ENCODE measurements at places on chromosomes 5 and 9.

GRCh38 chr9:136645903-136646754, 16.6 kb upstream of the EGFL7 start:
- DNase-seq, result no peak

- DNase-seq, result no peak
Observed at GRCh38 chr9:136572003-136572827, 26.4 kb upstream of the NOTCH1 start.

DNA sequence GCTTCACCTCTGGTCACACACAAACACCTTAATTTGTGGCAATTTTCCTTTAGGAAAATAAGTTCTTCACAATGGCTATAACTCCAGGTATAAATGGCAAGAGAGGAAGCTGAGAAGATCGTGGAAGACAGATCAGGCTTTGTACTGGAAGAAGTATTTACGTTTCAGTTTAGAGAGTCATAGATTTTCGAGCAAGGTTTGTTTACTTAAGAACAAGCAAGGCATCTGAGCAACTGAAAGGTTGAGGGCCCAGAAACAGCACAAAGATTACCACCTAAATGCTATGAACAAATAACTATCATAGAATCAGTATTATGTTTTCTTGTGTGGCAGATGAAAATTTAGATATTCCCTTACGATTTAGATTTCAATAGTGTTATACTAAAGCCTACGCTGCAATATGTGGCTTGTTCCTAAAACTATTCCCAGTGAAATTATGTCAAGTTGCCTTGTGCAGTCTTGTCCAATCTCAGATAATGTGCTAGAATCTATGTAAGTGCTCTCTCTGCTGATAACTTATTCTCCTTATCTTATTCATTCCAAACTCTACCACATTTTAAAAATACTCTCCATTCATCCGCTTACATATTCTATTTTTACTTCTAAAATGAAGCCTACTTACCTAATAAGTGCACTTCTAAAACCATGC, 6.7 kb downstream of the SLCO4C1 start:
- DNase-seq, result no peak

GRCh38 chr5:35031276-35031675, 16.5 kb downstream of the AGXT2 start:
- DNase-seq, result no peak

DNA sequence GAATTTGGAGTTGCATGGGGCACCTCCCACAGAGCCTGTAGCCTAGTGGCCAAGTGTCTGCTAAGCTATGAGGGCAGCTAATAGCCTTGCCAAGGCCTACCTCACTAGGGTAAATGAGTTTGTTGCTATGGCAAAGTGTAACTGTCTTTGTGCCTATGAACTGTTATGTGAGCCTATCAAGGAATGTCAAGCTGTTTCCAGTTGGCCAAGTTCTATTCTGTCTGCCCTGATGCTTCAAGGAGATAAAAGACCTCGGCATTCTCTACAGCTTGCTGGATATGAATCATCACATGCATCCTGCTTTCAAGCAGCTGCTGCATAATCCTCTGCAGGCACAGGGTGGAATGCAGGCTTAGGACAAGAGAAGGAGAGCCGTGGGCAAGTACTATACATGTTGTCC, 69.8 kb upstream of the CCDC112 start:
- no peak for DNase-seq

DNA sequence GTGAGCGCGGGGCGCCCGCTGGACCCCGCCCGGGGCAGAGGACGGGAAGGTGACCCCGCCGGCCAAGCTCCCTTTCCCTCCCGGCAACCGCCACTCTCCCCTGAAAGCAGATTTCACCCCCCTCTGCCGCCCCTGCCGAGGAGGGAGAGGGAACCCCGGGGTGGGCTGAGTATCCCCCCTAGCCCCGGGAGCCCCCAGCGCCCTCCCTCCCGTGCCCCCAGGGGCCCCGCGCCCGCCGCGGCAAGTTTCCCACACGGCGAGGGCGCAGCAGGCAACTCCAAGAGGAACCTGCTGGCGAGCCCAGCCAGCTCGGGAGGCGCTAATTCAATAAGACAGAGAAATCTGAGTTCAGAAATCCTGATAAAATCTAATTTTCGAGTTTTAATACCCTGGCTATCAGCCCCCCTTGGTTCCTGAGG, 1.6 kb downstream of the NTNG2 start:
- DNase-seq, result no peak

GRCh38 chr9:6915635-6916034, 157.9 kb downstream of the KDM4C start:
- DNase-seq, result no peak

GRCh38 chr9:124450931-124451661, 845 bp downstream of the ADGRD2 start:
- DNase-seq, result no peak

DNA sequence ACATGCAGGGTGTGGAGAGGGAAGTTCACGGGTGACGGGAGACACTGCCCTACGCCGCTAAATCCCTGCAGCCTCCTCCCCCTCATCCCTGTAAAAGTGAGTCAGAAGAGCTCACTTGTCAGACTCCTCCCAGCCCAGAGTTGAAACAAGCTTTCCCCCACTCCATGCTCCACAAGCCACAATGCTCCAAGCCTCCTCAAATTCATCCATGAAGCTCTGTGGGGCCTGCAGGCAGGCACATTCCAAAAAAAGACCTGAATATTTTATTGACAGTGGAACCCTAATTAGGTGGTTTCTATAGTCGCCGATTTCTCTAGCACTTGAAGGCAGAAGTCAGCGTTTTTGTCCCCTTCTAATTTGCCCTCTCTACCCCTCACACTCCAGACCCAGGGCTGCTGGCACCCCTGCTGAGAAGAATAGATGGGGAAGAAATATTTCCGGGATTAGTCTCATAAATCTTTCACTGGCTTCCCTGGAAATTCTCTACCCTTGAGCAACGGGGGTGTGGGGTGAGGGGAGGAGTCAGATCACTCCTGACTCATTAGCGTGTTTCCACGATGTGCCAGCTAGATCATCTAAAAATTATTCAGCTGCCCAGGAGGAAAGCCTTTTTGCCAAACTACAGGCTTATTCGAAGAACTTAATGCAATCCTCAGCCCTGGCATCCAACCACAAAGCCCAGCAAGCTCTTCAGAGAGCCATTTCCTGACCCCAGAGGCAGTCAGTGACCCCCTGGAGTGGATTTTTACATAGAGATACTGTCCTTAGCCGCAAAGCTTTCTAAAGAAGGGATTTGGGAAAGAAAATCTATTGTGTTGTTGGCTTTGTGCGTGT, 97.1 kb downstream of the ENC1 start:
- no peak for DNase-seq

GRCh38 chr5:83711982-83712601, 8.6 kb downstream of the HAPLN1 start:
- DNase-seq, result peak; percentile 74

- DNase-seq, result no peak
Observed at GRCh38 chr9:119701651-119702050, 332.4 kb upstream of the BRINP1 start.

GRCh38 chr5:150372639-150373038, 15.1 kb downstream of the TCOF1 start:
- no peak for DNase-seq

- no peak for DNase-seq
Observed at GRCh38 chr5:147733075-147733474, 49.5 kb downstream of the JAKMIP2 start.

DNA sequence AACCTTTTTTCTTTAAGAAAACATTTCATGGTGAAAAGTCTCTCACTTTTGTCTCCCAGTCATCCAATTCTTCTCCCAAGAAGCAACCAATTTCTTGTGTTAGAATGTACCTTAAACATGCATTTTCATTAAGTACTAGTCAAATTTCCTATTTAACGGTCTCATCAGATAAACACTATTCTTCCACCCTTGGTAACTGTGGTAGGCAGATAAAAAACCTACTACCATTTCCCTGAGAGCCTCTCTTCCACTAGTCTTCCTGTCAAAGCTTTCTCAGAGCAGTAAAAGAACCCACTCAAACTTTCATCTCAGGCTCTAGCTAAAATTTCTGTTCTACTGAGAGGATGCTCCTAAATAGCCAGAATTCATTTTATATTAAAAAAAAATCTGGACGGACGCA, 10.9 kb downstream of the GNE start:
- no peak for DNase-seq

DNA sequence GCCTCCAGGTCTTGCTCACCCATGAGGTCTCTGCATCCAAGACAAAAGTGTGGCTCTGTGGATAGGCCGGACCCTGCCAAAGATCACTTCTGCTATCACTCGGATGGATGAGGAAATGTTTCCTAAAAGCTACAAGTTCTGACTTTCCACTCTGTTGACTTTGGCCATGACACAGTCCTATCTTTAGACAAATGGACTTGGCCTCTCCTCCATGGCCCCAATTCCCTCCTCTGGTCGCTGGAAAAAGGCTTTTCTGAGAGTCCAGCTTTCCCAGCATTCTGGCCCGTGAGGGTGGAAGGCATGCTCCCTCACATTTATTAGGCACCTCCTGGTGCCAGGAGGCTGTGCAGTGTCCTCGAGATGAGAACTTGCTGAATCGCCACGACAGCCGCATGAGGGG, 83.1 kb downstream of the COL27A1 start:
- no peak for DNase-seq

DNA sequence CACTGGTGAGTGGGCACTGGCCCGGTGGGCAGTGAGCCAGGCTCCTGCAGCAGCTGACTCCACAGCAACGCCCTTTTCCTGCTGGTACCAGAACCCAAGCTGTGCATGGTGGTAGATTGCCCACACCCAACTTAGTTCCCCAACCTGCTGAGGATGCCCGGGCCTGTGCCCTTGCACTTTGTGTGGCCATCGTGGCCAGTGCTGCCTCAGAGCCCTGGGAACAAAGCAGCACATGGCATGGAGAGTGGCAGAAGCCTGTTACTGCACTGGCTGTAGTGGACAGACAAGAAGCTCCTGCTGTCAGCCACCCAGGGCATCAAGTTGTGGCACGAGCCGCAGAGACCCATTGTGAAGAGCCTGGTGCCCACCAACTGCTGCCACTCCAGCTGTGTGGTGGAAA, 612.9 kb downstream of the DNAH5 start:
- no peak for DNase-seq

DNA sequence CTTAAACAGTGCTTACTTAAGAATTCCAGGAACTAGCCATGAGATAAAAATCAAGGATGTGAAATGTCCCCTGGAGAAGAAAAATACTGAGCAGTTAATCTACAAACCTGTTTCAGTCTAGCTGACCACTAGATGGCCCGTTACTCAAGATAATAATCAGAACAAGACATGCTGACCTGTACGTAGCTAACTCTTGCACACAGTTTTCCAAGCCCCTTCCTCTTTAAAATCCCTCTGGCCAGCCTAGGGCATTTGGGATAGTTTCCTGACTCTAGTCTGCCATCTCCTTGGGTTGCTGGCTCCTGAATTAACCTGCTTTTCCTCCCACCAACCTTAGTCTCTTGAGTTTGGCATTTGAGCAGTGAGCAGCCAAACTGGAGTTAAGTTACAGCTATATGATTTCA, 59.2 kb upstream of the TRAF1 start:
- DNase-seq, result peak; percentile 51

DNA sequence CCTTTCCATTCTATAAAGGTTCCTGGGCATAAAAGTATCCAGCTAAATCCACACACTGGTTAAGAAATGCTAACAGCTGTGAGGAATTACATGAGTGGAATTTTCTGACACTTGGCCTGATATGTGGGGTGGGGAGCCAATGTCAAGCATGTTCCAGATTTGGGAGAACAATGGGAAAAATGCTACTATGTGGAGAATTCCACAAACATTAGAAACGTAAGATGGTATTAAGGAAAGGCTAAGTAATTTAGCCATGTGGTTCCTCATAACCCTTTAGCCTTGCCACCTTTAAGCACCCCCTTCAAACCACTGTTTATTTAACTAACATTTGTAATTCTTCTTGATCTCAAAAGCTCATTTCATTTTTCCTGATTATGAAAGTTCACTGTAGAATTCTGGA, 149.2 kb downstream of the GNA14 start:
- no peak for DNase-seq

DNA sequence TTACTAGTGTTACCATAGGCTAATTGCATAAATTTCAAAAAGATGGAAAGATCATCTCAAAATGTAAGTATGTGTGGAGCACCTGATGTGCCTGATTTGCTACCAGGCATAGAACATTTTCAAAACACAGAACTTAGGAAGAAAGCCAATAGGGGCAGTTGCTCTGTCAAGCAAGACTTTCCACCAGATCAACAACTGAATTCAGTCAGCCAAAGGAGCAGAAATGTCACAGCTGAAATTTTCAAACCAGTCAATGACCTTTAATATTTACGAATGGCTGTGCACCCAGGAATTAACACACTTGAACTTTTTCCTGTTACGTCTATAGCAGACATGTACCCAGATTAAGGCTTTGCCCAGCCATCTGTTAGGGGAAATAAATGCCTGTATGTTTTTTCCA, 452.8 kb upstream of the PTGER4 start:
- DNase-seq, result no peak

- no peak for DNase-seq
Observed at GRCh38 chr5:172183881-172184280, 4.1 kb downstream of the STK10 start.

DNA sequence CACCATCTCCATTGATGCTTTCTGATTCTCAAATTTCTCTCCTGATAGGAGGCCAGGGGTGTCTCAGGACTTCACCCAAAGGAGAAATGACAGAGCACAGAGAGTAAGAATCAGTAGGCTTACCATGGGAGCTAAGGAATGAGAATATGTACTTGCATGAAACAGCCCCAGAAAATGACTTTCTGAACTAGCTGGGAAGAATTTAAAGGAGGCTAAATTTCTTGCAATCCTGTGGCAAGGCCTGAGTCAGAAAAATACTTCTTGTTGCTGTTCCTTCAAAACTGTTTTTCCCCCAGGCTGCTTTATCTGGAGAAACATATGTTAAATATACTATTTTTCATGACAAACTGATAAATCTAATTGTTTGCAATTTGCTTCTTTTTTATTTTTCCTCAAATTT, 53.4 kb upstream of the FBXL7 start:
- DNase-seq, result no peak

DNA sequence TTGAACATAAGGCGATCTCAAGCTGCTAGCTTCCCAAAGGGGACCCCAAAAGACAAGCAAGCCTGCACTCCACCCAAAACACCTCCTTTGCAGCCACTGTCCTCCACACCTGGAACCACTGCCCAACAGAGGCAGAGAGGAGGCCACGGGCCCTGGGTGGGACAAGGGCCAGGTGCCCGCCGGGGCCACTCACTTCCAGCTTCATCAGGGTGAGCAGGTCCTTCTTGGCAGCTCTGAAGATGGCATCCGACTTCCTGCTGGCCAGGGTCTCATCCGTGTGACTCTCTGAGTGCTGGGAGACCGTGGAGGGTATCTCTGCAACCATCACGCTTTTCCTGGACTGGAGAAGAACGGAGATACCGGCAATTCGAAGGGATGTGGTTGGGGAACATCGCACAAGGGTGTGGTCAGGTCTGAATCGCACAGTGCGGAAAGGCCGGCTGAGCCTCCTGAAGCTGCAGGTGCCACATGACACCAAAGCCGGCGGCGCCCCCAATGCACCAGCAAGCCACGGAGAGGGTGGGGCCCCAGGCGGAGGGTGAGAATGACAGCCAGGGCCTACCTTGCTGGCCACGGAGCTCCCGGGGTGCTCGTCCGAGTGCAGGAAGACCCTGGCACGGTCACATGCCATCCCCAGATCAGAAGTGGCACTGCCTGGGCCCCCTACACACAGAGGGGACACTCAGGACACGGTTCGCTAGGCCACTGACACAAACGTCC, 44.6 kb downstream of the PNPLA7 start:
- no peak for DNase-seq

All from RPMI8226 (cell line).